NCI-H2081 (cell line): ENCODE measurements at places on chromosomes 2 and 18.

GRCh38 chr2:26269571-26270158, 24.9 kb downstream of the HADHB start:
- DNase-seq, result no peak

DNA sequence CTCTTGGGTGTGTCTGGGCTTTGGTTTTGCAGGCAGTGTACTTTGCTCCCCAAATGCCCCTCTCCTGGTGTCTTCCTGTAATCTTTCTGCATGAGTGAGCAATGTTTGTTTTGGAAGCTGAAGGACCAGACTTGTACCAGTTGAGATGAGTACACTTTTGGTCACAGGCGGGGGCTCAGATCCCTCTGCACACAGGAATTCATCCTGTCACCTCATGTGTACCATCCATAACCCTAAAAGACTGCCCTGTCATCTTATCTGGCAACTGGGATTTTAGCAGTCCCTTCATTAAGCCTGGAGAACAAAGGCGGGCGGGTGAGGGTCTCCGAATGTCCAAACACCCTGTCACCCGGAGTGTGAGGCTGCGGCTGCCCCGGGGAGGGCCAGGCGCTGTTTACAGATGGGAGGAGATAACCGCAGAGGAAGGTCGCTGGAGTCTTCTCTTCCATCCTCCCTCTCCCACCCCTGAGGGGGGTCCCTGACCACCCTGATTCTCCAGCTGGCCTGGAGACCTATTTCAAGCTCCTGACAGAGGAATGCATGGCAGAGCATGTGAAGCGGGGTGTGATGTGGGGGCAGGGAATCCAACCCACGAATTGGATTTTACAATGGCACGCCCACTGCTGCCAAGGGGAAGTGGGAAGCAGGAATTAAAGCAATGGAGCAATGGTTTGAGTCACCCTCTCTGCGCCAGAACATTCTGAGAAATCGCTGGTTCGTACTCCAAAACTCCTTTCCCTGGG, 158.2 kb upstream of the MYCN start:
- no peak for DNase-seq

DNA sequence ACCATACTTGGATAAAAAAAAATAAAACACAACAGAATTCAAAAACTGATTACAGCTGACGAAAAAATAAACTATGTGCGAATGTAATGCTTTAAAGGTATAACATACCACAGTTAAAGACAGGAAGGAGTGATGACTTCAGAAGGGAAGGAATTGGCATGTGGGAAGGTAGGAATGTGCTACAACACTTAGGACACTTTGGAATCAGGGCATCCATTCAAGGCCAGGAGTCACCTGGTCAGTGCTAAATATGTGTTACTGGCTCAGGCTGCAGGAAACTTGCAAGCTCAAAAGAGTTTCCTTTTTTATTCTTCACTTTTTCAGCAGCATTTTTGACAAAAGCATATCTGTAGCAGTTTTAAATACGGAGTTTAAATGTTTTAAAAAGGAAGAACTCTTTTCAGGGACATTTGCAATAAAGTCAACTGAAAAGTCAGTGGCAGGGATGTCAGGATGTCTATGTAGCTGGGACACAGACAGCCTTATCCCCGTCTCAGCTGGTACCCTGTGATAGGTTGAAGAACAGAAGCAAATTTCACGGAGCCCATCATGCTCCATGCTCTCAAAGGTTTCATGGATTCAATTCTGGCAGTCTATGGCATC, 138.0 kb upstream of the KLHL14 start:
- DNase-seq, result no peak

- no peak for DNase-seq
These were observed 290.2 kb downstream of the OSR1 start for GRCh38 chr2:19068206-19068605.

DNA sequence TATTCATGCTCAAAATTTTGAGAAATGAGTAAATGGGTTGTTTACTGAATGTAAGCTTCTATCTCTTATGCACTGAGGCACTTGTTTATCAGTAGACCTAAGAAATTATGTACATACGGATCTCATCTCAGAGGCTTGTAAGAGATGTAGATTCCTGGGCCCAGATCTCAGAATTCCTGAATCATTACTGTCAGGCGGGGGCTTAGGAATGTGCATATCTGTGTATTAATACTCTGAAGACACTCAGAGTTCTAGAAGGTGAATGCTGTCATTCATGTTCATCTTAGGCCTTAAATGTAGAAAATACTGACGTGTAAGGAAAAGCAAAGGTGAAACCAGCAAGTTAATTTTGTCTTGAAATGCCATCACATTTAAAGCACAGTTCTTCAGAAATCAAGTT, 169.6 kb downstream of the FMNL2 start:
- no peak for DNase-seq

DNA sequence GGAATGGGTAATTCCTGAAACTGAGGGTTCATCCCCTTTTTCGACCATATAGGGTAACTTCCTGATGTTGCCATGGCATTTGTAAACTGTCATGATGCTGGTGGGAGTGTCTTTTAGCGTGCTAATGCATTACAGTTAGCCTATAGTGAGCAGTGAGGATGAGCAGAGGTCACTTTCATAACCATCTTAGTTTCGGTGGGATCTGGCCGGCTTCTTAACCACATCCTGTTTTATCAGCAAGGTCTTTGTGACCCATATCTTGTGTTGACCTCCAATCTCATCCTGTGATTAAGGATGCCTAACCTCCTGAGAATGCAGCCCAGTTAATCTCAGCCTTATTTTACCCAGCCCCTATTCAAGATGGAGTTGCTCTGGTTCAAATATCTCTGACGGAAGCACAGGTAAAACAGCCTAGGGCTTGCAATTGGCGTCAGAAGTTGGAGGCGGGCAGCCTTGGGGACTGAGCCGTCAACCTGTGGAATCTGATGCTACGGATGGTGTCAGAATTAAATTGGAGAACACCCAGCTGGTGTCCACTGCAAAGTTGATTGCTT, 19.5 kb downstream of the RALBP1 start:
- no peak for DNase-seq

- no peak for DNase-seq
These were observed 119.2 kb upstream of the TMEM18 start for GRCh38 chr2:796141-796985.

DNA sequence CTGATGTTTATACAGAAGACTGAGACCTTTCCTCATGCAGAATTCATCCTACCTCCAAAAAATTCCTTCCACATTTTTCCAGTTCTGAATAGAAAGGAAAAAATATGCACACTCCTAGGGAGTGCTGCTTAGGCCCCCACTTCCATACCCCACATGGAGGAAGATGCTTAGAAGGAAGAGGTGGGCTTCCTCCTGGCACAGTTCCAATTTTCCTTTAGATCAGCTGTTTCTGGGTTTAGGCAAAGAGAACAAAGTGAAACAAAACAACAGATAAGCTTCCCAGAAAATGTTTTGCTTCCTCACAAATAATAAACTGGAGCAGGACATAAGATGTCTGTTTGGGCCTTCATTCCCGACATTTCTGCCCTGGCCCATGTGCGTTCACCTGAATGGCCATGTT, 172.6 kb downstream of the PRPF40A start:
- DNase-seq, result no peak

GRCh38 chr2:44211183-44211582, 42.5 kb downstream of the PPM1B start:
- DNase-seq, result no peak

GRCh38 chr2:2869553-2869952, 508.1 kb downstream of the EIPR1 start:
- DNase-seq, result no peak

- no peak for DNase-seq
These were observed 210.3 kb upstream of the RBMS1 start for GRCh38 chr2:160703648-160704585.

DNA sequence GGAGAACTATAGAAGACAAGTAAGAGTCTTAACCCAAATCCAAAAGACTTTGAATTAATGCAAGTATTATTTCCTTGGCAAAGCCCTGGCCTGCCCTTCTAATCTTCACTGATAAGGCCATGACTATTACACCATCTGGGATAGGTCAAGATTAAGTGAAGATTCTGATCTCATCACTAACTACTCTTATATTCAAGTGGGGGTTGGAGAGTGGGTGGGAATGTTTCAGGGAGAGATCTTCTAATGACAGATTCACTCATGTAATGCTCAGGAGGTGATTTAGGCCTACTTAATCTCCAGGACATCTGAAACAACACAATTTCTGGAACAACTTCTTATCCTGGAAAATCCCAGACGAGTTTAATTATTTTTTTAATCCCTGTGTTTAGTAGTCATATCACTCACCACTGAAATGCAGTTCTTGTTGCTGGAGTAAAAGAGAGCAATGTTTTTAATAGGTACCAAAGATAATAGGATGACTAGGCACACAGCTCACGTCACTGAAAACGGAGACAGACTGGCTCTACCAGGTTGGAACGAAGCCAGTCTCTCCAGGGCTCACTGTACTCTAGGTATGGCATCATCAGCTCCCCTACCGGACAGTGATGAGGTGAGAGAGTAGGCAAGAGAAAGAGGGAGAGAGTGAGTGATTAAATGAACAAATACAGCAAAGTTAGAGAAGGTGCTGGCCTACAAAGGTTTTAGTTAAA, 133.1 kb downstream of the NCKAP5 start:
- DNase-seq, result peak; percentile 2

DNA sequence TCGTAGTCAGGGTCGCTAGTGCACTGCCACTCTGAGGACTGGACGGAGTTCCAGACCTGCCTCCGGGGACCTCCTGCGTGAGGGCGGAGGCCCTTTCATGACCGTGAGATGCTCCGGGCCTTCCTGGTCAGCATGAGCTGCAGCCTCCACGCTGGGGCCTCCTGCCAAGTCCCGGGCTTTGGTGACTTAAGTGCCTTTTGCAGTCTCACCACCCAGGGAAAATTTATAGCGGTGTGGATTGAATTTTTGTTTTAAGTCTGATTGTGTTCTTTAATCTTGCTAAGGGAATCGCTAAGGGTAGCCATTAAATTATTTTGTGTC, 33.6 kb downstream of the CHRNA1 start:
- DNase-seq, result no peak

DNA sequence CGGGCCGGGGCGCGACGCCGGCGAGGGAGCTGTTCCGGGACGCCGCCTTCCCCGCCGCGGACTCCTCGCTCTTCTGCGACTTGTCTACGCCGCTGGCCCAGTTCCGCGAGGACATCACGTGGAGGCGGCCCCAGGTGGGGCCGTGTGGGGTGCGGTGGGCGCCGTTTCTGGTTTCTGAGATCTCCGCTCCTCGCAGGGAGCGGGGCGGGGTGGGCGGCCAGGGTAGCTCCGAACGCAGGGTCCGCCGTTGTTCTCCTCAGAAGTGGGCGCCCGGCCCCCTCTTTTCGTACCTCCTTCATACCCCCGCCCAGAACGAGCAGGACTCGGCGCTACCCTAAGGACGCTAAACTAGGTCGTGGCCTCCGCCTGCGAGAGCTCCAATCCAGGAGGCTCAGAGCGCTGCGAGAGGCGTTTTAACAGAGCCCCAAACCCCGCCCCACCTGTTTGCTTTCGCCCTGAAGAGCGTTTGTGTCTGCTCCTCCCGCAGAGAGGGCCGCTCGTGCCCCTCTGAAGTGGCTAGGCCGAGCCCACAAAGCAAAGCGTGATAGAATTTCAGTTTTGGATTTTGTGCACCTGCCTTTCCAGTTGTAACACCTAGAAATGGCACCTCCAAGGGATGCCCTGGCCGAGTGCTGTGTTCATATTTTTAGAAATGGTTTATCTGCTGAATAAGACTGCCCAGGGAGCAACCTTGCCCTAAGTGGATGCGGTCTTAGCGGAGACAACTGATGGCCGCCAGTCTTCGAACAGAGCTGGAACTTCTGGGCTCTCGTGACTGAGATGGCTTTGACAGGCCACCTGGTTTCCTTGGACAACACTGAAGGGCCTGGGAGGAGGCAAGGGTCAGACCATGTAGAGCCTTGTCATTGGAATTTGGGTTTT, 626 bp downstream of the CAPN10 start:
- peak; percentile 33 for DNase-seq

GRCh38 chr2:235725016-235725489, 231.2 kb downstream of the AGAP1 start:
- no peak for DNase-seq

- no peak for DNase-seq
These were observed 16.3 kb downstream of the HS1BP3 start for GRCh38 chr2:20634507-20635112.

GRCh38 chr18:62131301-62131909, 55.5 kb downstream of the PIGN start:
- DNase-seq, result peak; percentile 61

DNA sequence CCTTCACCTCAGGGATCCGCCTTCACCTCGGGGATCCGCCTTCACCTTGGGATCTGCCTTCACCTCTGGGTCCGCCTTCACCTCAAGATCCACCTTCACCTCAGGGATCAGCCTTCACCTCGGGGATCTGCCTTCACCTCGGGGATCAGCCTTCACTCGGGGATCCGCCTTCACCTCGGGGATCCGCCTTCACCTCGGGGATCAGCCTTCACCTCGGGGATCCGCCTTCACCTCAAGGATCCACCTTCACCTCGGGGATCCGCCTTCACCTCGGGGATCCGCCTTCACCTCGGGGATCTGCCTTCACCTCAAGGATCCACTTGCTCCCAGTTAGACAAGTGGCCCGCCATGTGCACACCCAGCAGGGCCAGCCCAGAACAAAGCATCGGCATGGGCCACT, 7.3 kb downstream of the KIF1A start:
- DNase-seq, result no peak

DNA sequence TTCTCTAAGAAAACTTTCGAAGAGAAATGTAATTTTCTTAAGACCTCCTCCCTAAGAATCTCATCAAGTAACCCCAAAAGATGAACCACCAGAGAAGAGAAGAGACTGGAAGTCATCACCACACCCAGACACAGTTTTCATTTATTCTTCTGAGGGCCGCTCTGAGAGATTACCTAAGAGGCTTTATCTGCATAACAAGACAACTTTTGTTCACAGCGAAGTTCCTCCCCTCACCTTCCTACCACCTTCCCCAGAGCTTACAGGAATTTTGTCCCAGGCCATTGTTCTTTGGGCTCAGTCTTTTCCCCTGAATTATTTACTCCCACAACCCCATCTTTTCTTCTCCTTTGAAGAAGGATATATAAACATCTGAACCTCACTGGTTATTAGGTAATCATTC, 92.8 kb downstream of the AKAIN1 start:
- DNase-seq, result no peak

- DNase-seq, result no peak
These were observed 65.4 kb upstream of the HDAC4 start for GRCh38 chr2:239466061-239466754.

GRCh38 chr2:196099916-196100315, 31.3 kb upstream of the DNAH7 start:
- no peak for DNase-seq

GRCh38 chr18:57644540-57644939, 22.9 kb upstream of the NARS1 start:
- DNase-seq, result no peak

DNA sequence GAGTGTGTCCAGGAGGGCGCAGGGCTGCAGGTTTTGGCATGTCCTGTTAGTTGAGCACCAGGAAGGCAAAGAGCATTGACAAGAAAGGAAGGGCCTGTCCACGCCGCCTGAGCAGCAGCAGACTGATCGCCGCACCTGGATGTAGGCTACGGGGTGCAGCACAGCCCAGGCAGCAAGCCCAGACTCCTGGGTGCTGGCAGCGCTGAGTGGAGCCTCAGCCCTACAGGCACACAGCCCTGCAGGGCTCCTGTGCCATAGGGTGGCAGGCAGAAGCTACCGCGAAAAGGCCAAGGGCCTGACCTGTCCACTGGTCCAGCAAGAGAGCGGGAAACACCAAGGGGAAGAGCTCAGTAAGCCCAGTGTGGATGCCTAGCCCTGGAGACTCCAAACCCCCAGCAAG, 198.0 kb downstream of the HDAC4 start:
- no peak for DNase-seq
